ENCODE measurements at places on chromosomes 11 and 22.

GRCh38 chr22:27972732-27973698 lies 54.0 kb upstream of the PITPNB start:
- no peak for DNase-seq

DNA sequence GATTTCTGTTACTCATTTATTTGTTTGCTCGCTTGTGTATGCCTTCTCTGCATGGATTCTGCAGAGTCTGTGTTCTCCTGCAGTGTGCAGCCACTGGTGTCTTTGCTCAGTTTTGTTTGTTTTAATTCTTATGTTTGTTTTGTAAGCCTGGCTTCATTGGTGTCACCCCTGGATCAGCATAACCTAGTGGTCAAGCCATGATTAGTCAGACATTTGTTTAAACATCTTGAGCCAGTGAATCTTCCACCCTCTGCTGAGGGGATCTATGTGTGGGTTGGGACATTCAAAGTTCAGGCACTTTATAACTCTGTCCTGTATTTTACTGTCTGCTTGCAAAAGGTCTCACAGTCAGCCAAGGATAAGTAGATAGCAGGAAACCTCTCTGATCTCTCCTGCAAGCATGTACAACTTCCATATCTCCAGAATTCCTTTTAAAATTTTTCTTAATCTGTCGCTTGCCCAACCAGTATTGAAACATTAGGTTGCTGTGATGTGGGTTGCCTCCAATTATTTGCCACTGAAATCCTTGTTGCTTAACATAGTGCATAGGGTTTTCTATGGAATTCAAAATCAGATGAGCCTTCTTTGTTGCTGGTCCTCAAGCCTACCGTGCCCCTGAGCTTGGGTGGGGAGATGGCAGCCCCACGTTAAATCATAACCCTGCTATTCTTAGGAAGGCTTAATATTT lies 86.8 kb downstream of the KCNQ1OT1 start:
- DNase-seq = peak; percentile 45

DNA sequence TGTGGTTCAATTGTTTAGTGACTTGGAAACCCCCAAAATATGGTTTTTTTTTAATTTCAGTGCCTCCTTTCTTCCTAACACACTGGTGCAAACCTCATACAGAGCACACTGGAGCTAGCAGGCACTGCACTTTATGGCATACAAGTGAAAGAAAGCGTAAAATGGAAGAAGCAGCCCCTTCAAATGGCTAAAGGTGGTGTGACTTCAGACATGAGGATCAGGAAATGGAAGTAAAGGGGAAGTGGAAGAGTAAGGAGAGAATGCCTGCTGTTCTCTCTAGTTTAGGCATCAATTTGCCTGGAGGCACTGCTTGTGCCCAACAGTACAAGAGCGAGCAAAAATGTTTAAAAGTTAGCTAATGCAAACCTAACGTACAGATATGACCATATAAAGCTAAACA lies 5.7 kb downstream of the RSF1 start:
- no peak for DNase-seq

DNA sequence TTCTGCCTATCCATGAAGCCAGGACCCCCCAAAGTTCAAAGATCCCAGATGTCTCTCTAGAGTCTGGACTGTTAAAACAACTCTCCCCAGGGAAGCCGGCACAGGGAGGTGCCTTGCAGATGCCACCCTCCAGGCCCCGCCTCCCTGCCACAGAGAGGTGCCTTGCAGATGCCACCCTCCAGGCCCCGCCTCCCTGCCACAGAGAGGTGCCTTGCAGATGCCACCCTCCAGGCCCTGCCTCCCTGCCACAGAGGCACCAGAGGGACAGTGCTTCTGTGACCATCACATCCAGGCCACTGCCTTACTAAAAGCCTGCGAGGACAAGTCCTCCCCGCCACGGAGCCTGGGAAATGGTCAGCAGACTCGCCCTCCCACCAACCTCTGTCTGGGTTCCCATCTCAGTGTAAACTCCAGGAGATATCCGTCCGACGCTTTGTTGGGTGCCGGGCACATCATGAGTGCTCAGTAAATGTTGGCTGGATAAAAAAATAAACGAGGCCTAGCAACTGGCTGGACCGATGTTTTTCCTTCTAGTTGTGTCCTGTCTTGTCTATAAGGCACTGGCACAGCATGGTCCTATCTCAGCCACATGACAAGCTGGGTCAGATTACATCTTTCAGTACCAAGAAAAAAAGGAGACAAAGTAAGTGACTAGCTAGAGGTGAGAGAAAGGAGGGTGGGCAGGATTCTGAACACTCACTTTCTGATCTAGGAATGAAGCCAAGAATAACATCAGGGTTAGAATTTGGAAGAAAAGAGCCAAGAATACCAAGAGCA lies 91.2 kb upstream of the CSNK2A3 start:
- no peak for DNase-seq

DNA sequence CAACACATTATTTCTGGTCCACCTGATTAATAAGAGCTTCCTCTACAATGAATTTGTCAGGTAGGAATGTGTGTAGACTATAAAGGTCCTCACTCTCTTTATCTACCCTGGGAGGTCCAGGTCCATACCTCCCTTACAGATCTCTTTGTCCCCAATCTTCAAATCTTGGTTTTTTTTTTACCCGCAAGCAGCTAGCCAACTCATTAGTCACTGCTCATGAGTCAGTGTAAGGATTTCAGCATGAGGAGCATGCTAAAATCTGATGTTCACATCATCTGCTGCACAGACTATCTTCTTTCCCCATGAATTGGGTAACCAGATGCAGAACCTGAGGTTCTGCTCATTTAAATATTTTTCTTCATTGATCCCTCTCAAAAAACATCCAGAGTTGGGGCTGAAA lies 397.0 kb upstream of the ISX start:
- no peak for DNase-seq

DNA sequence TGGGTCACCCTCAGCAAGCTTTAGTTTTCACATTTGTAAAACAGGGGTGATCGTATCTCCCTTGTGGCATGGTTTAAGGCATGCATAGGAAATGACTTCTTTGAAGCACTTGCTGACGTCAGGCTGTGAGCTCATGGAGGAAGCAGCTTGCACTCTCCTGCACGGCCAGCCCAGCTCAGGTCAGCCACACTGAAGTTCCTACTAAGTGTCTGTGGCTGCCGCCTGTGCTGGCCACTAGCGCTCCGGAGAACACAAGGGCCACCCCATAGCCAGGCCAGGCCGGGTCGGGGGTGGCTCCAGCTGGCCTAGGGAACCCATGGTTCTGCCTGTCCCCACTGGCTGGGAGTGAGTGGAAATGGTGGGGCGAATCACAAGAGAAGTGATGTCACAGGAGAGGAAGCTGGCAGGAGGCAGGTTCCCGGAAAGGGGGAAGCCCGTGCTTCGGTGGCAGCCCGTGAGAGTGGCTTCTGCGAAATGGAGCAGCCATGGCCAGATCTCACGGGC lies 28.2 kb downstream of the KCTD17 start:
- DNase-seq = no peak

DNA sequence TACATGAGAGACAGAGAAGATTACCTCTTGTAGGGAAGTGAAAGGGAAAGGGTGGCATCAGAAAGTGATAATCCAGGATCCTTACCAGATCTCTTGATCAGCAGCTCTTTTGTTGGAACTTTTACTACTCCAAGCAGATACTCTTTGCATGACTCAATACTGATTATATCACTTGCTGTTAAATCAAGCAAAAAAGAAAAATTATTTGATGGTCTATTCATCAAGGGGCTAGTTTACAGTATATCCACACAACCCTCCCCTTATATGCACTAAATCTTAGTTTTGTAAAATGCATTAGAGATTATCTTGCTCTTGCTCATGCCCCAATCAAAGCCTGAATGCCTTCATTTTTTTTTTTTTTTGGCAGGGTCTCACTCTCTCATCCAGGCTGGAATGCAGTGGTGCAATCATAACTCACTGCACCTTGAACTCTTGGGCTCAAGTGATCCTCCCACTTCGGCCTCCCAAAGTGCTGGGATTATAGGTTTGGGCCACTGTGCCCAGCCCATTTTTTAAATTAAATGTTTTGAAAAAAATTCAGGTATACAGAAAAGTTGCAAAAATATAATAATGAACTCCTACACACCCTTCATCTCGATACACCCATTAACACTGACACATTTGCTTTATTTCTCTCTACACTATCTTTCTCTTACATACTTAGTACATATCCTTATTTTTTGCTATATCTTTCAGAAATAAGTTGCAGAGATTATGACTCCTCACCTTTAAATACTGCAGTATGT lies 76.1 kb upstream of the UCP3 start:
- DNase-seq = peak; percentile 79

DNA sequence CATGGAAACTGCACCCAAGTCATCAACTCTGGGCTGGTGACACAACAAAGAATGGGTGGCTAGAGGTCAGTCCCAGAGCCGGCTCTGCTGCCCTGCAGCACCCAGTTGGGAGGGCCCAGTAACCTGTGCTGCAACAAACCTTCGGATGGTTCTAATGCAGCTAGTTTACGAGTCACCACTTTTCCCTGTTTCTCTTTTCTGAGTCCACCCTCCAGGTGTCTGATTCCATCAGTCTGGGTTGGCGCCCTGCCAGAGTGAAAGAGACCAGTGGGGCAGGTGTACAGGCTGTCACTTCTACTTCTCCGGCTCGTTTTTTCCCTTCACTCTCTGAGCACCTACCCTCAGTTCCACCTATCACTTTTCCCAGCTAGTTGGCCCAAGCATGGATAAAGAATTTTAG lies 572.9 kb downstream of the NTM start:
- DNase-seq = no peak

DNA sequence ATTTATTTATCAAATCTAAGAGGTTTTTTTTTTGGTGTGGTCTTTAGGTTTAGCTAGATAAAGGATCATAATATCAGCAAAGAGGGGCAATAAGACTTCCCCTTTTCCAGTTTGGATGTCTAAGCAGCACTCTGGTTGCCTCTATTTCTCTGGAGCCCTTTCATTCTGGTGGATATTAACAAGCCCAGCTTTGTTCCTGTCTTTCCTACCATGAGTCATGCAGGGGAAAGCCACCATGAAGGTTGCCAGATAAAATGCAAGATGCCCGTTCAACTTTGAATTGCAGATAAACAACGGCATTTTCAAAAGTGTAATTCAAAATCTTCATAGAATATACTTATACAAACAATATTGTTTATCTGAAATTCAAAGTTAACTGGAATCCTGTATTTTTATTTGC lies 143.6 kb downstream of the ADAMTS15 start:
- DNase-seq = no peak

DNA sequence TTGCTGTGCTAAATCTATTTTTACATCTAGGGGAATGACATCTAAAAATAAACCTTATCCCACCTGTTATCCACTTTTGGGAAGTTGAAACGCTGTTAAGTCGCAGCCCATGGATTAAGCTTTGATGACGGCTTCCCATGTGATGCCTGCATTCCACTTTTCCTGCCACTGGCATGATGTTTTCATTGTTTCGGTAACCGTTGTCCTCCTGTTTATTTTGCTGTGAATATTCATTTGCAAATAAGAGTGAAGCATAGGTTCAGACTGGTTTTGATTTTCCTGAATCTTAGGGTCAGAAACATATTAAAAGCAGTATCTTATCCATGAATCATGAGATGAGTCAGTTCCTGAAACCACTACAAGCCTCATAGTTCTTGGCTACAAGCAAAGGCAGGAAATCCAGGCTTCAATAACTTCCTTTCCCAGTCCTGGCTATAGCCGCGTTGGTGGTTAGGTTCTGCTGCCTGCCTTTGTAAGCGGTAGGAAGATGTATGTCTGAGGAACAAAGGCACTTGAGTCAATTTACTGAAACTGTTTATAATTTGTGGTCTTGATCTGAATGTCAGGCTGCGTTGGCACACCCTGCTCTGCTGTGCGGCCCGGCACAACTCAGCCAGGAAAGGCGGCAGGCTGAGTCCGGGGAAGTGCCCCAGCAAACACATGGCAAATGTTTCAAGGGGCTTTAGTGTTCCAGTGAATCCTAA lies 19.4 kb downstream of the TEAD1 start:
- DNase-seq = peak; percentile 48

DNA sequence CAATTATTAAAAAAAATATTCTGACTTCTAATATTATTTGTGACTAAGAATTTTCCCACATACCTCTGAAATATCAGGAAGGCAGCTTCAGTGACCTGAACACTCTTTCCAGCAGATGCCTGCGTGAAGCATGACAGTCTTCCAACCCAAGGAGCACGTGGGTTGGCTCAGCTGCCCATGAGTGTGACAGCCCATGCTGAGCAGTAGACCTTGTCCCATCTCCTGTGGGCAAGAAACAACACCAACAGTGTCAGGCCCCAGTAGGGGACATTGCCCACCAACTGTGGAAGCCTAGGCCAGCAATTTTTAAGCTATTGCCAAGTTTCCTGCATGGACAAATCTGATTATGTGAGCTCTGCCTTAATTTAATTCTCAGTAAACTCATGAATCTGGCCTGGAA lies 66.4 kb upstream of the OLFML1 start:
- no peak for DNase-seq

DNA sequence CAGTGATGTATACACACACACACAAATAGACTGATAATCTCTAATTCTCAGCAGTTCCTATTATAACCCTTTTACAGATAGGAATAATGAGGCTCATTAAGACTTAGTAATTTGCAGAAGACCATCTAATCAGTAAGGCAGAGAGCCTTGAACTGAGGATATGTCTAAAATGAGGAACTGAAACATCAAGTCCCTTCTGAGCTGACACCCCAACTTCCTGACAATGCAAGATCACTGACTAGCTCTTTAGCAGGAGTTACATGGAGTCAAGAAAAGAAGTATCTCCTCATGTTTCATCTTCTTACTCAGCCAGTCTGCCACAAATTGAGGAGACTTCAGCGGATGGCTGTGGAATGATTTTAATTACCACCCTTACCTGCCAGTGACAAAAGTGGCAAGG lies 193.0 kb downstream of the MSANTD4 start:
- no peak for DNase-seq

GRCh38 chr11:17277024-17277584 lies 565 bp downstream of the NUCB2 start:
- no peak for DNase-seq

DNA sequence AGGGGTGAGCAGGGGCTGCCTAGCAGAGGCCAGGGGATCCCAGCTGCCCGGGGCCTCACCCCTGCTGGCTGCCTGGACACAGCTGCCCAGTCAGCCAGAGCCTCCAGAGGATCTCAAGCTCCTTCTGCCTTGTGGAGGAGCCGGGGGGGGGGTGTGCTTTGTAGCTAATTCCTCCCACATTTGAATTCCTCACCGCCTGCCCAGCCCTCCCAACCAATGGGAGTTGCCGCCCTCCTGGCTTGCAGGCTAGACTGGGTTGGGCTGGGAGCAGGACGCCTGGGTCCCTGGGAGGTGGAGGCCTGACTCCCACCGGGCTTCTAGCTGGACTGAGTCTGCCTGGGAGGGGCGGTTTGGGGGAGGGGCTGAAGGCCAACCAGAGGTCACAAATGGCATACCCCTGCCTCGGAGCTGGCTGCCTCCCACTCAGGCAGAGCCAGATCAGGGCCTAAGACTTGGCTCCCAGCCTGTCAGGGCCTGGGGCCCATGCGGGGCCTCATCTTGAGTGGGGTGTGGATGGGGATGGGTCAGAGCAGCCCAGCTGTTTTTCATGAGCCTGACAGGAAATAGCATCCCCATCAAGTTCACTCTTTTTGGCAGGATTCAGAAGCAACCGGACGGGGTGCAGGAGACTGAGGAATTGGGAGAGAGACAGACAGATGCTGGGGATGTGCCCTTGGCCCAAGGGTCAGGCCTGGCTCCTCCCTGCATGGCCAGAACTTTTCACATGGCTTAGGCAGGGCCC lies 29.2 kb upstream of the PDE2A start:
- no peak for DNase-seq

GRCh38 chr22:36617694-36618522 lies 85.6 kb downstream of the CACNG2 start:
- DNase-seq = no peak
